ENCODE measurements at places on chromosomes 2 and 18. TPM values are rescaled to one million over a fixed set of nuclear protein-coding genes. Genes with fewer than 3 reads are reported as not detected.

The CHRNA1 gene
- total RNA-seq: not detected

The ACKR3 gene
- total RNA-seq: 20.2 TPM

The FHOD3 gene
- 2.8 TPM for total RNA-seq

The SRBD1 gene
- 7.7 TPM for total RNA-seq

The SRD5A2 gene
- 0.01 TPM for total RNA-seq
